ENCODE measurements at places on chromosomes 3 and 15.

- DNase-seq: no peak
Measured at GRCh38 chr3:58116985-58117384, 93.8 kb downstream of the DNASE1L3 start.

GRCh38 chr3:84275532-84275931 lies 683.3 kb upstream of the CADM2 start:
- no peak for DNase-seq

- peak; percentile 84 for DNase-seq
Measured at GRCh38 chr3:34683851-34684250, 885.4 kb downstream of the PDCD6IP start.

- peak; percentile 2 for DNase-seq
Measured at GRCh38 chr3:11014253-11014652, 21.7 kb downstream of the SLC6A1 start.

DNA sequence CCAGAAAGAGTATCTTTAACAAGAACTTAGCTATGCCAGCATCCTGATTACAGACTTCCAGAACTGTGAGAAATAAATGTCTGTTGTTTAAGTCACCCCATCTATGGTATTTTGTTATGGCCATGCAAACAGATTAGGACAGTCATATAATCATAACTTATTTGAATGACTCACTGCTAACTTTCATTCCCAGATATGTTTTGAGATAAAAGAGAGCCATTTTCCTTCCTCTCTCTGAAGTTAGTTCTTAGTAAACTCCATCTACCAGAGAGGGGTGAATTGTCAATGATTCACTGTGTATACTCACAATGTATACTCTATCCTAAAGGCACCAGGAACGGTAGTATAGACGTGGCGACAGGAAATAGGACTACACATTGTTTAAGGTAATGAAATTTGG lies 179.4 kb upstream of the DPH6 start:
- DNase-seq: no peak

DNA sequence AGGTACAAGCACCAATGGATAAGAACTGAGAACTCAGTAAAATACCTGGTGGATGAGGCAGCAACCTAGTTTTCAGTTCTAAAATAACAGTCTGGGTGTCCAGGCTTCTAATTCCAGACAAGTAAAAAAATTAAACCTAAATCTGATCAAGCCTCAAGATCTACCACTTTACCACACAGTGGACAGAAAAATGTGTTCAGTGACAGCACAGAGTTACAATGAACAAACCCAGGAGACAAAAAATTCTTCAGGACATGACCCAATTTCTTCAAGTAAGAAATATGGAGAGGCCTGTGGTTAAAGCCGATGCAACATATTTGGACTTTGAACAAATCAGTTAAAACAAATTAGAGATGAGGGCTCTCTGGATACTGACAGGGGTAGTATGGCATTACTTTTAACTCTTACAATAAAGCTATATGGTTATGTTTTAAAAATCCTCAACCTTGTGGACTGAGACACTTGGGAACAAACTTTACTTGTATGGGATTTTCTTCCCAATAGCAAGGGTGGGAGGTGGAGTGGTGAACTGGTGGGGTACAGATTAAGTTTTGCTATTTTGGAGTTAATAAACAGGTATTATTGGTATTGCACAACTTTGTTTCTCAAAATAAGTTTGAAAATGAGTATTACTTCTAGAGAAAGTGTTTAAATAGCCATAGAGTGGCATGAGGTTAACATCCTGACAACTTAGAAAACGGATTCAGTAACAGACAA lies 14.2 kb downstream of the CCNL1 start:
- DNase-seq: no peak

DNA sequence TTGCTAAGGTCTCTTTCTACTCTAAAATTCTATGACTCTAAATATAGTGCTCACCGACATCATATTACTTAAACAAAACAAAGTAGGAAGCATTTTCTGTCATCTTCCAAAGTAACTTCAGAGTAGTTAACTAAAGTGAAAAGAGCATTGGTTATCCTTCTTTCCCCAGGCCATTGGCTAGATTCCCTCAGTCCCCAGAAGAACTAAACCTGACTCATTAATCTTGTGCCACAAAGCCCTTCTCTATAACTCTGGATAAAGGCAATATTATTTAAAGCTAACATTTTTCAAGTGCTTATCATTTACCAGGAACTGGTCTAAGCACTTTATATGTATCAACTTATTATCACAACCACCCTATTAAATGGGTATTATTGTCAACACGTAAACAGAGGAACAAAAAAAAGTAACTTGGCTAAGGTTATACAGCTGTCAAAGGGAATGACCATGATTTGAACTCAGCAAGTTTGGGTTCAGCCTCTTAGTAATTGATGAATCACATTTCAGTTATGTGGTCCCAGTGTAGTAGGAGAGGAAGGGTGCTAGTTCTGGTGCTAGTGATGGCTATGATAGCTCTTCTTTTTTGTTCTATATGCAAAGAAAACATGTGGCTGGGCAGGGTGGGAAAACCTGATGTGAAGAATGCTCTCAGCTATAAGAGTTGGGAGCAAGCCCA lies 304.9 kb downstream of the FGF12 start:
- no peak for DNase-seq

DNA sequence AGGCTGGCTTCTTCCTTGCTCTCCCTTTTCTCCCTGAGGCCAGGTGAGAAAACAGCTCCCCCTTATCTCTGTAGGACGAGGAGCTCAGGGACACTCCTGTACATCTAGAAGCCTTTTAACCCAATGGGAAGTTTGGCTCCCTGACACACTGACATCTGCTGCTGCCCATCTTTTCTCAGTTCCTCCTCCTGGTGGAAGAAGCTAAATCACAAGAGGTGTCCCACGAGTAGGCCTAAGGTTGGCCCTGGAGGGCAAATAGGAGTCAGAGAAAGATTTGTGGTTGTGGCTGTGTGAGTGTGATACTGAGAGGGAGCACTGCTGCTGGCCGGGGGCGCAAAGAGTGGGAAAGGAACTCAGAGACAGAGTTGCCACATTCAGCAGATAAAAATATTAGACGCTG lies 49.5 kb downstream of the ARHGAP31 start:
- DNase-seq: no peak

- no peak for DNase-seq
Measured at GRCh38 chr3:126480206-126480605, 4.5 kb upstream of the ZXDC start.

- DNase-seq: no peak
Measured at GRCh38 chr15:33098094-33099058, 96.1 kb downstream of the FMN1 start.

- DNase-seq: no peak
Measured at GRCh38 chr3:187074846-187075245, 64.5 kb downstream of the RPL39L start.

DNA sequence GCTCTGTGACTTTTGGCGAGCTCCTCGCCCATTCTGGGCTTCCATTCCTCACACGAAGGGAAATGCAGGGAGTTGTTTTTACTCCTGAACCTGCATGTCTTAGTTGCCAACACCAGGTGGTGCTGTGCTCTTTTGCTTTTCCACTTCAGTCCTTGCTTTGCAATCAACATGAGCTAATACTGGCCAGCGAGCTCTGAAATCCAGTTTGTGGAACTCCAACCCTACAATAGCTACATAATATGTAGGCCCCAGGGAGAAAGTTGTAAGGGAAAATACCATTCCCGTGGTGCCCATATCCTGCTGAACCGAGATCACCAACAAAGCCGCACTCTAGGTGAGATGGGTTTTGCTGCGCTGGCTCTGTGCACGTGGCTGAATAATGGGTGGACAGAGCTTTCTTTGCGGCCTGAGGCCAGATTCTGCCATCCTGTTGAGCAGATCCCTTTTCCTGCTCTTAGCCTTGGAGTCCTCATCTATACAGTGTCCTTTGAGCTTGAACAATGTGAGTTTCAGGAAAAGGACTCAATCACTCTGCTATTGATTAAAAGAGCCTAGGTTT lies 25.0 kb downstream of the LSM3 start:
- no peak for DNase-seq

DNA sequence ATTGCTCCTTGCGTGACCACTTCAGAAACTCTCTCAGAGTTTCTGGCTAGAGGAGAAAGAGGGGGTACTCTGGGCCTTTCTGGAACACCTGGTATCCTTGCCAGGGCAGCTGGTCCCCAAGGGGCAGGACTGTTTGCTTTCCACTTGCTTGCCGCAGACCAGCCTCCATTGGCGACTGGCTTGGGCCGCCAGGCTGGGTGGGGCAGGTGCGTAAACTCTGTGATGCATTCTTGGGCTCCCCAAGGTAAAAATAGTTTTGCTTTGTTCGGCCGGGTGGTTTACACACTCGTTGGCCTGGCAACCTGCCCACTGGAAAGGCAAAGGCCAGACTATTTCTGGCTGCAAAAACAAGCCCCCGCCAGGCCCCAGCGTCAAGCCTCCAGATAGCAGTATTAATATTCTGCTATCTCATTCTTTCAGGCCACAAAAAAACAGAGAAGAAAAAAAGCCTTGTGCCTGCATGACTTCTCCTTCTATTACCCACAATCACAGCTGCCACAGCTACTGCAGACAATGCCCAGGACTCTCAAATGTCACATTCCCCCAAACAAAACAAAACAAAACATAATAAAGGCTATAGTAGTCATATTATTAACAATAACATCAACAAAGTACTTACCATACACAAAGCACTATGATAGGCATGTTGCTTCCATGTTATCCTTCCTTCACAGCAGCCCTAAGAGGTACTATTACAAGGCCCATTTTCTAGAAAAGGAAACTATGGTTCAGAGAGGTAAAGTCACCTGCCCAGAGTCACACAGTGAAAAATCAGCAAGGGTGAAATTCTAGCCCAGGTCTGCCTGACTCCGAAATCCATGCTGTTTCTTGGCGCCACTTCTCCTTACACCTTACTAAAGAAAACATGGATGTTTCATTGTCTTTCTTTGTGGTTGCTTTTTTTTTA lies 14.0 kb upstream of the SSUH2 start:
- peak; percentile 85 for DNase-seq

GRCh38 chr15:69478259-69478781 lies 25.7 kb downstream of the RPLP1 start:
- no peak for DNase-seq

- DNase-seq: no peak
Measured at GRCh38 chr3:8529181-8529637, 27.6 kb downstream of the LMCD1 start.

GRCh38 chr3:194270627-194271459 lies 80.3 kb downstream of the CPN2 start:
- DNase-seq: peak; percentile 91

- no peak for DNase-seq
Measured at GRCh38 chr3:59981377-59981776, 931.6 kb upstream of the CFAP20DC start.

DNA sequence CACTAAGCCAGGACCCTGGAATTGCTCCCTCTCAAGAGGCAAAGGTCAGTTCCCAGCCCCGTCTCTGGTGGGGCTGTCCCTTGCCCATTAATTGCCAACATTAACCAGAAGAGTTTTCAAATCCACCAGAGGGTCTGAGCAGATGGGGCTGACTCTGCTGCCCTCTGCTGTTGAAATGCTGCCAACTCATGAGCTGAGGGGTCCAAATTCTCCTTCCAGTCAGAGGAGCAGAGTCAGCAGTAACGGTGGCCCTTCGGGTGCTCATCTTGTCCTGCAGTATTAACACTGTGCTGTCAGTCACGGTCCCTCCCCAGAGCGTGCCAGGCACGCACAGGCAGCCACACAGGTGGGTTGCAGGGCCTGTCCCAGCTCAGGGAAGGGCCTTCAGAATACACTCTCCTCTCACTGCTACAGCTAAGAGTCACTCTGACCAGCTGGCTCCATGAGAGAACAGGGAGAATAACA lies 10.7 kb upstream of the SPTBN5 start:
- no peak for DNase-seq

DNA sequence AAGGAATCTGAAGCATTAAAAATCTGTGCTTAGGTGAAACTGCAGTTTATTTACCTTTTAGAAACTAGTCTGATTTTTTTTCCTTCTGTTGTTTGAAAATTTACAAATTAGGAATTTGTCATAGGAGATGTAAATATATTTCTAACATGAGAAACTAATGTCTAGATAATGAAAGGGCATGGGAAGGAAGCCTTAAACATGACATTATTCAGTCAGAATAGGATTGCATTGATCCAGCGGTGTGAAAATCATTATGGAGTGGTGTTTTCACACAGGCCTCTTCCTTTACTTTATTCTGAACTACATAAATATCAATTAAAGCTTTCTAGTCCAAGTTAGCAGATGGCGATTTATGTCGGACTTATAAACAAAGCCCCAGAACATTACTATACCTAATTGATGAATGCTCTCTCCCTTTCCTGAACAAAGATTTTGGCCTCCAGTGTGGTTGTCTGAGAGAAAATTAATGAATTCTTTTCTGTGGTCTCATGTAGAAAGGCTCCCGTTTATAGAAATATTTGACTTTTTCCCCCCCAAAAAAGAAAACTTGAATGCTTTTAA lies 37.9 kb downstream of the FNDC3B start:
- DNase-seq: no peak

DNA sequence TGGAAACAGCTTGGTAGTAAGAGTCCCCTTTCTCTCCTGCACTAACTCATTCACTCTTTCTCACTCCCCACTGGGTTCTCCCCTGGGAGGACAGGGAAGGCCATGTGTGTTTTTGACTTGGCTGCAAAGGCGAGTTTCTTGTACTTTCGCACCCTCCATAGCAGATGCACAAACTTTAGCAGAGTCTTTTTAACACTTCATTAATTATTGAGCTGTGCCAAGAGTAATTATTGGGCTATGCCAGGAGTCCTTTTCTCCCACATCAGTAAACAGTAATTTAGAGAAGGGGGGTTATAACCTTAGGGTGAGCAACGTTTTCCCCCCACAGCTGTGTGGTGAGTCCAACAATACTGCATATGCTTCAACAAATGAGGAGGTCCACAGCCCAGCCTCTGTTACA lies 224.4 kb upstream of the ATP11B start:
- DNase-seq: no peak

- DNase-seq: no peak
Measured at GRCh38 chr15:52790169-52790708, at the start of gene ONECUT1. ONECUT1 (minus strand) TSS chr15:52790336; CDS start chr15:52789884, 452 bp downstream.

GRCh38 chr3:150739200-150739863 lies 23.6 kb downstream of the SIAH2 start:
- DNase-seq: no peak

DNA sequence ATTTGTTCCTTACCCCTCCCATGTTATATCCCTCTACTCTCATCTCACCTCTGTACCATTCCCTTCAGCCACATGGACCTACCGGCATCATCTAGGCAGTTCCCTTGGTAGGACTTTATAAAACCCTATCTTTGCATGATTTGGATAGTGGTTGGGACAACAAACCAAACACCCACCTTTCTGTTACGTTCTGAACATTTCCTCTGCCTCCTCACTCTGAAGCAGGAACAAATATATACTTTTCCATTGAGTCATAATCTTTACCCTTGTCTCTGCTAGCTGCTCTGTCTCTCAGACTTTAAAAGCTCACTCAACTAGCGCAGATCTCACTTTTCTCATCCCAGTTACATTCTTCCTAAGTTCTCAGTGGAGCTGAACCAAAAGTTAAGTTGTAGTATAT lies 17.8 kb downstream of the UBXN7 start:
- DNase-seq: no peak

GRCh38 chr3:194177141-194177540 lies 41.2 kb downstream of the HES1 start:
- no peak for DNase-seq

GRCh38 chr3:47009225-47010110 lies 30.0 kb downstream of the NBEAL2 start:
- DNase-seq: peak; percentile 96
